SK-N-SH (cell line): ENCODE measurements at places on chromosomes 1 and 21.

- peak; percentile 68 for DNase-seq
Measured at GRCh38 chr1:33094971-33095604, 14.1 kb downstream of the AZIN2 start.

DNA sequence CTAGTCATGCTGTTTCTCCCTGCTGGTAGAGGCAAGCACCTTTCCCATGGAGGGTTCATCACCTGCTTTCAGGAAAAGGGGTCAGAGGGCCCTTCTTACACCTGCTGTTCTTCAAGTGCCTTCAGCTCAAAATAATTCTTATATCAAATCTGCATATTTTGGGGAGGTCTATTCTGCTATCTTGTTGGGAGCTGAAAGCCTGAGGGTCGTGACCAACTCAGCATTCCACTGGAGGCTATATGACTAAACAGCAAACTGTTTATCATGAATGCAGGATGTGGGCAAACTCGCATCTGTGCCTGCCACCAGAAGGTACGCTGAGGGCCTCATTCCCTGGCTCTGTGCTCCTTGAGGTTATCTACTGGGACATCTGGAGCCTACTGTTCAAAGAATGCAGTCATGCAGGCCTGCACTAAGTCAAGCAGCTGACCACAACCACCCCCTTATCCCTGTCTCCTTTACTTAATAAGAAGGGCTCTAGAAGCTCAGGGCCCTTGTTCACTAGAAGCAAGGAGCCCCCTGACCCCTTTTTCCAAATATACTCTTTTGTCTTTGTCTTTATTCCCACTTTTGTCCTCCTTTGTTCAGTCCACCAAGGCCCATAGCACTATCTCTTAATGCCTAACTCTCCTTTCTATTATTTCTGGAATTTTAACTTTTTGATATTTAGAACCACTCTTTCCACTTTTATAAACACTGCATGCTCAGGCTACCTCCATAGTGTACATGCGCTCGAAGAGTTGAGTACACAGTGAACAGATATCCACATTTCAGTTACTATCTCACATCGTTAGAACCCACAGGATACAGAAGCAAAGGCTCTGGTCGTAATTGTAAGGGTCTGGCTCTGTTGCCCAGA is 4.5 kb upstream of the TRIM17 start:
- no peak for DNase-seq

DNA sequence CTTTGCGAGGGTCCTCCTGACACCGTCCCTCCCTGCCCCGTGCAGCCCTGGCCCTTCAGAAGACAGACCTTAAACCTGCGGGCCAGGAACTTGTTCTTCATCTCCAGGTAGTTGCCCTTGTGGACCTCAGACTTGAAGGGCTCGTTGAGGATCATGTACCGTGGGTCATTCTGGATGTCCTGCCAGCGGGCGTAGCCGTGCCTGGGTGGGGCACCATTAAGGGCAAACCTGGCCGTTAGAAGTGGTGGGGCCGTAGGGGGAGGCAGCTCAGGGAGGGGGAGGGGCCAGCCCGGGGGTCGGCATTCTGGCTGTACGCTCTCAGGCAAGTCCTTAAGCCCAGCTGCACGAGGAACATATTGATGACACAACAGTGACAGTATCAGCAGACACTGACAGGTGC is 64.6 kb downstream of the KCNAB2 start:
- DNase-seq, result no peak

GRCh38 chr1:200090252-200091159 is 63.0 kb downstream of the NR5A2 start:
- no peak for DNase-seq

- no peak for DNase-seq
Measured at GRCh38 chr1:2650967-2651645, 18.3 kb upstream of the MMEL1 start.

GRCh38 chr1:112841825-112842224 is 114.2 kb downstream of the SLC16A1 start:
- DNase-seq, result no peak

DNA sequence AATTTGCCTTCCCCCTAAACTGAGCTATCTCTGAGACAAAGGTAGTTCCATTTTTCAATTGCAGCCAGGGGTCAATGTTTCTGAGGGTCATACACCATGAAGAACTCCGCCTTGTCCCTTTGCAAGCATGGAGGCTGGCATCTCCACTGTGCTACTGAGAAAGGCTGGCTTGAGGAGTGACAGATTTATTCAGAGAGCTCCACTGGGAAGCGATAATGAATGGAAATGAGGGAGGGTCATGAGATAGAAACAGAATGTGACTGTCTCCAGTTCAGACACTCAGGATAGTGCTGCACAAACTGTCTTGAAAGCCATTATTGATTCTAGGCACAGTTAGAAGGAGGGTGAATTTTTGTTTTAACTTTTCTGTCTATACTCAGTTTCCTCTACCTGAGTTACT is 197.5 kb downstream of the ZNF326 start:
- no peak for DNase-seq
